ENCODE measurements at places on chromosomes 3 and 15.

DNA sequence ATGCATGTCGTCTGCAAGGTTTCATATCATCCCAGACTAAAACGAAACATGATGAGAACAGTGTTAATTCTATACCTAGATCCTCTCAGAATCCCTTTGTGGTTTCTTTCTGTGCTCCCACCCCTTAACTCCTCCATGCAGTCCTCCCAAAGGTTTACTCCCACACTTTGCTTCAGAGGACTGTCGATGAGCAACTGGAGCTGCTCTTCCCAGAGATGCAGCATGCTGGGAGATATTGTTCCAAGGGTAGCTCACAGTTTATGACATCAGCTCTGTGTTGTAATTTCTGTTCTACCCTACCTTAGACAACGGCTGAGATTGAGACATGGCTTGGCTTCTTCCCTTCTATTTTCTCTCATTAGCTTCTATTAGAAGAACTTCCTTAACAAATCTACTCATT, 313.0 kb upstream of the COL8A1 start:
- DNase-seq, result no peak

GRCh38 chr3:55609230-55609827, 122.2 kb upstream of the WNT5A start:
- DNase-seq, result no peak

DNA sequence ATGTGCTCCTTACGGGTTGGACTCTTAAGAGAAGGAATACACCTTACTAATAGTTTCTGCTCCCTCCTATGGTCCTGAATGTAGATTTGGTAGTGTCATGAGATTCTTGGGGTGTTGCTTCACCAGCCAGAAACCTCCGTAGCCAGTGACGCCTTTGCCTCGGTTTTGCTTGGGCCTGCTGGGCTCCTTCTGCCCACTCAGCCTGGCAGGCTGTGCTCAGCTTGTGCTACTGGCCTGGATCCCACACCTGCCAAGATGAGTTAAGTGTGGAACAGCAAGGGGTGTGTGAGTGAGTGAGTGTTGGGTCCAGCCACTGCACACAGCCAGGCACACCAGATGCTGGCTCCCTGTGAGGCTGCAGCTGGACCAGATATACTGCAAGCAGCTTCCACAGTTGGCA, 560.1 kb downstream of the NLGN1 start:
- no peak for DNase-seq

DNA sequence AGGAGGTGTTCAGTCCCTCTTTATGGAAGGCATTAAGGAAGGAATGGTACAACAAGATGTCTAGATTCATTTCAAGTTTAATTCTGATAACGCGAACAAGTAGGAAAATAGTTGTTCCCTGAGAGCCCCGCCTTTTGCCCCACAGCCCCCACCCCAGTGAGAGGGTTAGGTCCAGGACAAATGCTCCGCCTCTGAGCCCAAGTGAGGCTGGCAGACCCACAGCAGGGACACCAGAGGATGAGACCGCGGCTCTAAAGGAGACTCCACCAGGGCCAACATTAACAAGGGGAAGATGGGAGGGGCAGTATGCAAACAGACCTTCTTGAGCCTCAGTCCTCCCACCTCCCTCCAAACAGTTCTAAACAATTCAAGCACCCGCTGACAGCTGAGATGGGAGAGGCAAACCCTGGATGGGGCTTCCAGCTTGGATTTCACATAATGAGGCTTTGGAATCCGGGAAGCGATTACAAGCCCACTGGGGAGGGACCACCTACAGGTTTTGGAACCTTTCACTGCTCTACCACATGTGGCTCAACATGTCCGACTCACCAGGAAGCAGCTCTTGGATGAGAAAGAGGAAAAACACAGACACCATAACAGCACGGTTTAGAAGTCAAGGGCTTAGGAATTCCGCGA, 42.9 kb upstream of the IREB2 start:
- DNase-seq, result no peak

GRCh38 chr15:62377736-62378480, 212.8 kb upstream of the C2CD4B start:
- DNase-seq, result no peak
